ENCODE measurements at places on chromosomes 2 and 18. TPM values are rescaled to one million over a fixed set of nuclear protein-coding genes. Genes with fewer than 3 reads are reported as not detected.

GRCh38 chr2:12932192-12932591, 215.5 kb downstream of the TRIB2 start:
- no peak for DNase-seq

- no peak for DNase-seq
Measured at GRCh38 chr18:52510139-52510538, 170.1 kb downstream of the DCC start.

DNA sequence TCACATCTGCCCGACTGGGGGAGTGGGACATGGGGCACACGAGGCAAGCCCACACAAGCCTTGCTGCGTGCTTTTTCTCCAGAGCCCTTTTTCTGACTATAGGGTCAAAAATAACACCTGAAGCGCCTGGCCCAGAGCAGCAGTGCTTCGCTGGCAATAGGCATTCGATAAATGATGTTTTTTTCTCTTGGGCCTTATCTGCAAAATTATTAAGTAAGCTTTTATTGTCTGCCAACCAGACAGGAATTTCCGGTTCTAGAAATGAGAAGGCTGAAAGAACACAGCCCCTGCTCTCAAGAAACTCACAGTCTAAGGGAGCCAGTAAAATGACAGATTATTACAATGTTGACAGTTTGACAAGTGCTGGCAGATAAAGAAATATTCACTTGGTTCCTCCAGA, 2.7 kb upstream of the TMBIM1 start:
- peak; percentile 29 for DNase-seq

GRCh38 chr2:102677244-102678215, 58.2 kb downstream of the SLC9A2 start:
- no peak for DNase-seq

DNA sequence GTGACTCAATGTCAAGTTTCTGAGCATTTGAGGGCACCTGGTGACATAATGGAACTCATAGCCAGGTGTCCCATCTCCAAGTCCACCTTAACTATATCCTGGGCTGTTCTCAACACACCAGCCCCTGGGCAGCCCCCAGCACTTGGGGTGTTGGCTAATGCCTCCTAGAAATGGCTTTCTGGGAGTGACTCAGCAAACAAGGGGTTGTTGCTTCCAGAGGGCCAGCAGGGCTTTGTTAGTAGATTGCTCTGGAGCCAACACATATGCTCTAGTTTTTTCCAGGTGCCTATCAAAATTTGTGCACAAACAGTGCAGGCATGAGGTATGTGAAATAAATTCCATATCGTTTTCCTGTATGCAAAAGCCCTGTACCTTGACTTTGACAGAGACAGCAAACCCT, 448.4 kb downstream of the SLC4A3 start:
- DNase-seq: no peak

- no peak for DNase-seq
Measured at GRCh38 chr2:1935476-1935875, 191.2 kb upstream of the PXDN start.

GRCh38 chr2:46041434-46041833, 255.8 kb upstream of the EPAS1 start:
- DNase-seq: no peak

- no peak for DNase-seq
Measured at GRCh38 chr2:154457286-154457685, 241.2 kb upstream of the KCNJ3 start.

DNA sequence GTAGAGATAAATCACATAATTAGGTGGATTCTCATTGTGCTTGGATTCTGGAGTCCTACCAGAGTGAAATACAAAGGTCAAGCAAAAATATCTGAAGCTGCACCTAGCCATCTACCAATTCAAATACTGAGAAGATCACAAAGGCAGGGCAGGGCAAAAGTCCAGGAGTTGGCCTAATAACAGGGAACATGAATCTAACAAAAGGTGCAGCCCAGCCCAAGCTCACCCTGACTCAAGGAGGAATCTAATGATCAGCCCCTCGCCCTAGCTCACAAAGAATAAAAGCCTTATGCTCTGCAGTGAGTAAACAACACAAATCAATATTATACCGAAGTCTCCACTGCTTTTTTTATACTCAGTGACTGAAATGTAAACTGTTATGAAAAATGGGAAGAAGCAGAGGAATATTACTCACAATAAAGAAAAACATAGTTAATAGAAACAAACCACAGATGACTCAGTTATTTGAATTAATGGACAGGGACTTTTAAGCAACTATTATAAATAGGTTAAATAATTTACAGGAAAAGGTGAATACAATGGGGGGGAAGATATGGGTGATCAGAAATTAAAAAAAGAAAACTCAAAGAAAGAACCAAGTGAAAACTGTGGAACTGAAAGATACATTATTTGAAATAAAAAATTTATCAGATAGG, 49.5 kb downstream of the ANTXR1 start:
- DNase-seq: peak; percentile 74

DNA sequence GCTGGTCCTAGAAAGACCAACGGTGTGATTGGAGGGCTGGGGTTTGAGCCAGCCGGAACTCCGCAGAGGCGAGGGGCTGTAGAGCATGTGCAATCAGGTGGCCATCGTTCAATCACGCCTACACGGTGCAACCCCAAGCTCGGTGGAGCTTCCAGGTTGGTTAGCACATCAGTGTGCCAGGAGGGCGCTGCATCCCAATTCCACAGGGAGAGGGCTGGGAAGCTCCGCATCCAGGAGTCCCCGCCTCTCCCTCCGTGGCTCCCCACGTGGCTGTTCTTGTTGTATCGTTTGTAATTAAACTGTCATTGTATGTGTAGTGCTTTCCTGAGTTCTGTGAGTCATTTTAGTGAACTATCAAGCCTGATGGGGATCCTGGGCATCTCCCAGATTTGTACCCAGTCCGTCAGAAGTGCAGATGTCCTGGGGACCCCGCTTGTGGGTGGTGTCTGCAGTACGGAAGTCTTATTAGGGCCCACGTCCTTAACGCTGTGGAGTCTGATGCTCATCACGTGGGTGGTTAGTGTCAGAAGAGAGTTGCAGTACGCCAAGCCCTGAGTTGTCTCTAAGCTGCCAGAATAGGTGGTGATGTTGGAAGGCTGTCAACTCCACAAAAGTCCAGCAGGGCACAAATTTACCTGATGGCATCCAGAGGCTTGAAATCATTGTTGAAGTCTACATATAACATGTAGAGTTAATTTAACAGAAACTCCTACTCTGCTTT, 20.6 kb upstream of the AMMECR1L start:
- no peak for DNase-seq

DNA sequence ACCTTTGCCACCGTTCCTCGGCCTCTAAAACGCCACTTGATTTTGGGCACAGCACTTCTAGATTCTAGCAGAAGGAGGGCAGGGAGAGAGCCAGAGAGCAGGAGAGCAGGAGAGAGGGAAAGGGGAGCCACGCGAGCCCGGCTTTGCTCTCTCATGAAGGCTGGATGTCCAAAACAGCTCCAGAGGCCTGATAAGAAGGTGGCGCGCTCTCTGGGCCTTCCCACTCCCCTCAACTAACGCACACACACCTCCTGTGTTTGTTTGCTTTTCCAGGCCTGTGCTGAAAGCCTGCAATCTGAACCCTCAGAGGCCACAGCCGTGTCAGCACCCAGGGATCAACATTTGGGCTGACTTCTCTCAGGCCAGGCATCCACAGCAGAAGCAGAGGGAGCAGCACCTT, 184.8 kb upstream of the SOX11 start:
- DNase-seq: no peak

GRCh38 chr2:48508461-48509124, 21.4 kb upstream of the STON1 start:
- DNase-seq: peak; percentile 32

DNA sequence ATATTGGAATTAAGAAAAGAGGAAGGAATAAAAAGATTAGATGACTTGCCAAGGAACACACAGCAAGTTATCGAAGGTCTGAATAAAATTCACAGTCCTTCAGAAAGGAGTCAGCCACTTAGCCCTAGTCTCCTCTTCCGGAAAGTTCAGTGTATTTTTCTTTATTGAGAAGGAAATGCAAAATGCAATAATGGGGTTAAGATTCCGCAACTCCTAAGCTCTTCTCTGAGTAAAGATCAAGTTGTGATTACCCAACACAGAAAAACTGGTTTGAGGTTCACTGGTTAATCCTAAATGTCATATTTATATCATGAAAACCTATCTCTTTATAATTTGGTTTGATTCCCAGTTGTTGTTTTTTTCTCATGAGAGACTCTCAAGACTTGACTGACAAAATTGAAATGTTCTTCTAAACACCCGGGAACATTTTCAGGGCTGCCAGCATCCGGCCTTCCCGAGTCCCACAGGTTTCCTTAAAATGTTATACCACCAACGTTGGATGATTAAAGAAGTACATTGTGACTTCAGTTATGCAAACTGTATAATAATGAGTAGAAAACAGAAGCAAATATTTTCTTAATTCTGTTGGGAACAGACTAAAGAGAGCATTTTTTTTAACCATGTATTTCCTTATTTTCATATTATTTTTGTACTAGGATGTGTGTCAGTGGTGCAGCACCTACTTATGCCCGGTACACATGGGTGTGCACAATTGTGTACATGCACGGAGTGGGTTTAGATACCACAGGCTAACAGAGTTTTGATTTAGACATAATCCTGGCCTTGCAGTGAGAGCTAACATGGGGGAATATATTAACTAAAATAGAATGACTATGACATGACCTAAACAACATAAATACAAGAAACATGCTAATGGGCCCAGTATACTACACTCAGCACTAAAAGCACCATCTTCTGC, 100.2 kb downstream of the STK39 start:
- DNase-seq: no peak

- DNase-seq: no peak
Measured at GRCh38 chr18:24474406-24474805, 14.0 kb downstream of the HRH4 start.

- no peak for DNase-seq
Measured at GRCh38 chr2:22694856-22695255, 690.1 kb upstream of the KLHL29 start.

DNA sequence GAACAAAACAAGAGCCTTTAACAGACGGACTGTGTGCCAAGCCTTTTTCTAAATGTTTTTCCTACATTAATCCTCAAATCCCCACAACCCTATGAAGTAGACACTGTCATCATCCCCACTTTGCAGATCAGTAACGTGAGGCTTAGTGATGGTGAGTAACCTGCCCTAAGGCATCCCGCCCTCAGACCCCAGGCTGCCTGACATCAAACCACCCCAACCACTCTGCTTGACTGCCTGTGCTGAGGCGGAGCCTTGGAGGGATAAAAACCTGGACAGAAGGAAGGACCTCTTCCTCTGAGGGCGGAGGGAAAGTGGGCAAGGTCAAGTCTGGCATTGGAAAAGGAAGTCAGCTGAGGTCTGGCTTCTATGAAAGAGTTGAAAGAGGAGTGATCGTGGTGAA, 104.6 kb downstream of the SP3 start:
- DNase-seq: no peak

DNA sequence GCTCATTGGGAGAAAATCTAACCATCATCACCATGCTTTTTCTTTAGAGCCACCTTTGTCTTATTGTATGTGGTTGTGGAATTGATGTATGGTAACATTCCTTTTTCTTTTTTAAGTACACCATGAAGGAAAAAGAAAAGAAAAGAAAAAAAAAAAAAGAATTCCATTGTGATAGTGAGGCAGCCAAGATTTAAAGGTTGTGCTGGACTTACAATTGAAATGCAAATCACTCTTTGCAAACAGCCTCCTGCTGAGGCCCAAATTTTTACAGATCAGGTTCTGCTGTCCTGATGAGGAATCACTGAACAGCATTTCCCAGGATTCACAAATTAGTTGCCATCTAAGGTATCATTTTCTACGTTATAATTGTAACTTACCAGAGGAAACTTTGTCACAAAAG, 1101.0 kb upstream of the FANCL start:
- DNase-seq: no peak

GRCh38 chr2:119700866-119701265, 21.9 kb downstream of the TMEM177 start:
- DNase-seq: no peak

DNA sequence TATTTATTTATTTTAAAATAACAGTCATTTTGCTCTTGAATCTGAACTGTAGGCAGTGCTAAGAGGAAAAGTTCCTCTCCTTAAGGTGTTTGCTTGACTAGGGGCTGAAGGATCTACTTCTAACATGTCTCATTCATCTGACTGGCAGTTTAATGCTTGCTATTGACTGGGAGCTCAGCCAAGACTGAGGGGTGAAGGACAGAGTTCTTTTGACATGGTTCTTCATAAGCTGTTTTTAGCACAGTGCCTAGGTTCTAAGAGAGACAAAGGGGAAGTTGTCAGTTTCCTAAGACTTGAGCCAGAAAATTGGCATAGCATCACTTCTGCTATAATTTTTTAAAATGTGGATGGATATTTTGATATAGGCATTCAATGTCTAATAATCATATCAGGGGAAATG, 73.0 kb downstream of the COMMD1 start:
- peak; percentile 40 for DNase-seq

DNA sequence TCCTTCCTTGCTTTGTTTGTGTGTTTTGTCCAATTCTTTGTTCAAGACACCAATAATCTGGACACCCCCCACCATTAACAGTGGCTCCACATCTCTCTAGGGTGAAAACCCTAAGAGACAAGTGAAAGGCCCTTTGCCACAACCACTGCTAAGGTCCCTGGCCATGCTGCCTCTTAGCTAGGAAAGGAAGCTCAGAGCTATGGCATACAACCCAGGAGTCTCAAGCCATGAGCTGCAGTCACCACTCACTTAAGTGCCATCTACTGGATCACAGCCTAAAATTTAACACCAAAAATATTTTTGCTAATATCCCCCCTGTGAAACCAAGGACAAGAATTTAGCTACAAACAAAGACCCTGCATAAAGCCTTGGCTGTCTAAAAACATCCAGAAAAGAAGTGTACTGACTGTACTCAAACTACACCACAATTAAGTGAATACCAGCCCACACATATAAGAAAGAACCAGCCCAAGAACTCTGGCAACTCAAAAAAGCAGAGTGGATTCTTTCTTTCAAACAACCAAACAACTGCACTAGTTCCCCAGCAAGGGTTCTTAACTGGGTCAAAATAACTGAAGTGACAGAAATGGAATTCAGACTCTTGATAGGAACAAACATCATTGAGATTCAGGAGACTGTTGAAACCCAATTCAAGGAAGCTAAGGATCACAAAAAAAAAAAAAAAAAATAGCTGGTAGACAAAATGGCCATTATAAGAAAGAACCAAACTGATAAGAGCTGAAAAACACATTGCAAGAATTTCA, 130.1 kb upstream of the GALNT5 start:
- no peak for DNase-seq

Gene ALLC
- 0.81 TPM for total RNA-seq

Gene MCEE
- total RNA-seq: 15.8 TPM

Gene RGPD3
- total RNA-seq: 0.14 TPM

Gene TLX2
- 0.12 TPM for total RNA-seq

Gene OLA1
- total RNA-seq: 67.6 TPM

Gene TMEM198
- 4.4 TPM for total RNA-seq

Gene WDR43
- 27.6 TPM for total RNA-seq

Gene PSMA8
- total RNA-seq: not detected

Gene SERPINB13
- not detected for total RNA-seq

Gene TPO
- total RNA-seq: 0.75 TPM

Gene TCF7L1
- total RNA-seq: 7.6 TPM

Gene PDE11A
- total RNA-seq: 2.8 TPM
